Cerebellar nuclear complex (tissue), 1 donor: ENCODE measurements at places on chromosomes 6 and 20.

GRCh38 chr20:53828088-53828681 lies 234.5 kb upstream of the ZNF217 start:
- DNase-seq = no peak

DNA sequence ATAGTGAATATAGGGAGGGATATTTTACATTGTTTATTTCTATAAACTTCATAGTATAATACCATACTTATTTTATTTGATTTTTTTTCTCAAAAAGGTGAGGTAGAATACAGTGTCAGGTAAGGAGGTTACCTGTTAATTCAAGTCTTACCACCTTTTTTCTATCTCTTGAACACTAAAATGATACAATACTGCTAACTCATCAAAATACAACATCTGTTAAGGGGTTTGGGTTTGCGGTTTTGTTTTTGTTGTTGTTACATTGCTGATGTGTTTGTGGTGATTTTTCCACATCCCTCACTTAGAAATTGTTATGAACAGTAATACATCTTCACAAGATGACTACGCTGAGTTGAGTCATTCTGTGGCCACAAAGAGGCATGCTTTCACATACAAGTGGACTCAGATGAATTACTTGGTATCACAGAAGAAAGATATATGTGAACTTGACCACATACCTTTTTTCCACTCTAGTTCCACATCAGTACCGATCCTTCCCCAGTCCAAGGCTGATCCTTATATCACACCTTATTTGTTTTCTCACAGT lies 139.4 kb upstream of the ID4 start:
- DNase-seq = no peak

DNA sequence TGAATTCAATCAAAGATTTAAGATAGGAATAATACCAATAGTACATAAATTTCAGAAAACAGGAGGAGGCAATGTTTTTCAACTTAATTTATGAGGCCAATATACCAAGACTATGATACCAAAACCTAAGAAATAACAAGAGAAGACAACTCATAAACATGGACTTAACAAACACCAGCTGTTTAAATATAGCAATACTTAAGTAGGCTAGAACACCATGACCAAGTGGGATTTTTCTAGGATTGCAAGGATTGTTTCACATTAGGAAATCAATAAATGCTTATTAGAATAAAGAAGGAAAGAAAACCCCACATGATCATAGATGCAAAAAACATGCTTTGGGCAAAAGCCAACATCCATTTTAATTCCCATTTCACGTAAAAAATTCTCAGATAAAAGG lies 355.1 kb downstream of the EPM2A start:
- DNase-seq = no peak

GRCh38 chr6:157550114-157550989 lies 169.4 kb downstream of the ZDHHC14 start:
- DNase-seq = no peak
